Foreskin fibroblast (primary cell): ENCODE measurements at places on chromosomes 13 and 19.
A peak's percentile ranks its signal among the peaks of the same experiment; 100 is the strongest.

DNA sequence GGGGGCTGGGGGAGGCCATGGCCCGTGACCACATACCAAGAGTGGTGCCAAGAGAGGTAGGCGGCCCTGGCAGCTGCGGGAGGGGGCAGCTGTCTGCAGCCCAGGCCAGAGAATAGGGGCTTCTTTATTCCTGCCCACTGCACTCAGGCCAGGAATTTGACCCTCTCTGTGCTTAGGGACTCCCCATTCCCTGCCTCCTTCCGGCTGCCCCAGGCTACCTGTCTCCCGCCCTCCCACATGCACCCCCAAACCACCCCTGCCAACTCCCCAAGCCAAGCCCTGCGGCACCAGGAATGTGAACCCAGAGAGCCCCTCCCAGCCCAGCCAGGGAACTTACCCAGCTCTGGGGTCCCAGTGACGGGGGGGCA lies 687 bp downstream of the PLEKHA4 start:
- peak; percentile 17 for DNase-seq

- DNase-seq = peak; percentile 33
Measured at GRCh38 chr13:48950501-48950875, 25.2 kb upstream of the FNDC3A start.

DNA sequence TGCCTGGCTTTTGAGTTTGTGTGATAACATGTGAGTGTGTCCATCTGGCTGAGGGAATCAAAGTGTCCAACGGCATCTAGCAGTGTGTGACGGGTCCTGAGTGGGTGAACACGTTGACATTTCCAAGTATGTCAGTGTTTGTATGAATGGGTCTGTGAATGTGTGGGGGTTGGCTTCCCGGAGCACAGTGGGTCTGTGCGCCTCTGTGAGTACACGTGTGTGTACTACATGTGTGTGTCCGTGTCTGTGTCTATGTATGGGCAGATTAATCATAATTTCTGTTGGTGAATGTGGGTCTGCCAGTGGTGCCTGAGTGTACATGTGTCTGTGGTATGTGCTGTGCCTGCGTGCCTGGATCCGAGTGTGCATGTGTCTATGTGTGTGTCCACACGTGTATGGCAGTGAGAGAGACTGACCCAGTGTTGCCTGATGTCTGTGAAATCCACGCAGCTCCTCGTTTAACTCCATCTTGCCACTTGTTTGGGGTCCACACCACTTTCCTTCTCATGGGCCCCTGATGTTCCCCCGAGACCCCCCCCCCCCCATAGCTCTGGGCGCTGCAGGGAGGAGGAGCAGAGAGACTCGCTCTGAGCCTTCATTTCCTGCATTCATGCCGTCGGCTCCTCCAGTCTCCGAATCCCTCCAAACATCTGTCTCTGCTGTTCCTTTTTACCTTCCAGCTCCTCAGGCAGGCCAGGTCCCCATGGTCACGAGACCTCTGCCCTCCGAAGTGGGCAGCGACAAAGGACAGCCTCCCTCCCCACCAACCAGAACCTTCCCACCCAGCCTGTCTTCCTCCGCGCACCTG lies 5.3 kb downstream of the CCDC8 start:
- DNase-seq = no peak

GRCh38 chr13:36132376-36132775 lies 1.2 kb upstream of the DCLK1 start:
- no peak for DNase-seq

DNA sequence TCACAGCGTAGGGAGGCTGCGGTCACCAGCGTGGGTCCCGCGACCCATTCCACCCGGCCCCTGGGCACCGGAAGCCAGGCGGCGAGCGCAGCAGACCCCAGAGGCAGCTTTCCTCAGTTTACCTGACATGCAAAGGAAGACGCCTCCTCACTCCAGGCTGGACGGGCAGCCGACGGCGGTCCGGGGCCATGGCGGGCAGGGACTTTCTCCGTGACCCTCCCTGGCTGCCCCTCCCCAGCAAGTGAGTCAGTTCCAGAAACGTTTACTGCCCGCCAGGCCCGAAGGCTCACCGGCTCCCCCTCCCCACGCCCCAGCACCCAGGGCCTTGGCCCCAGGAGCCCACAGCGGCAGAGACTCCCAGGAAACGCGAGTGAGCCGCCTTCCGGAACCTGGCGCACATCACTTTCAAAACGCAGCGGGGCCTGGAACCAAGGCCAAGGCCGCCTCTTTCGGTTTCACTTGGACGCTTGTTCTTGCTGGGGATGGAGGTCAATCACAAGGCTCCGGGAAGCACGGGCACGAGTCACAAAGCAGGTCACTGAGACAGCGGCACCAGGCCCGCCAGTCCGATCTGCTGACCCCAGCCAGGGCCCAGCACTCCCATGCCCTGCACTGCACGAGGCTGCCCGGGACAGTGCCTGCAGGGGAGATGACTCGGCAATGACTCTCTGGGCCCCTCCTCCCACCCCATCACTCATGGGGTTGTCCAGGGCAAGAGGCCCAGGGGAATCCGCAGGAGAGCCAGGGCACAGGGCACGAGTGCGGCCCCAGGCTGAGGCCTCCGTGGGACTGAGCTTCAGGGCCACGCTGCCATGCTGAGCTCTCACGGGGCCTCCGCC lies 5.3 kb downstream of the SBNO2 start:
- peak; percentile 93 for DNase-seq

DNA sequence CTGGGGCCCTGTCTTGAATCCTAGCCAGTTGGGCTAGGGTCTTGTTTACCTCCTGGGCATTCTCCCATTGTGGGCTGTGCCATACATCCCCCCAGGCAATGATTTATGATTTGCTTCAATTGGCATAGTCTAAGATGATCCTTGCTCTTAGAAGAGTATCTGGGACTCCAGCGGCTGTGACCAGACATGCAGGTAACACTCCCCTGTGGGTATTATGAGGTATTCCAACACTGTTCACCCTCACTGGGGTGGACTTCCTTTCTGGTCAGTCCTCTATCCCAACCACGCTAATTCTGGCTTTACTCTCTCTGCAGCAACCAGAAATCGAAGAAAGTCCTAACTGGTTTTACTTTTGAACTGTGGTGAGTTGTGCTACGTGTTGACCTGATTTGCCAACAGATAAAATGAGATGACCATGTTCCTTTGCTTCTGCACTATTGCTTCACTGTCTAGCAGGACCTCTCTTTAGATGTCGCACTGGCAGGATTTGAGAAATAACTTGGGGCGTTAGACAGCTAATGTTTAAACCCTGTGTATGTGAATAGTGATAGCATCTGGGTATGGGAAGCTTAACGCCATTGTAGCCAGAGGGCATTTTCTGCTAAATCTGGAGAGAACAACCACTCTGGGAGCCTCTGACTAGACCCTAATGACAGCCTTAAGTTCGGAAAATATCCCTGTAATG lies 6.7 kb upstream of the LRCH1 start:
- no peak for DNase-seq

- DNase-seq = no peak
Measured at GRCh38 chr13:113065406-113066141, 40.0 kb upstream of the F7 start.

DNA sequence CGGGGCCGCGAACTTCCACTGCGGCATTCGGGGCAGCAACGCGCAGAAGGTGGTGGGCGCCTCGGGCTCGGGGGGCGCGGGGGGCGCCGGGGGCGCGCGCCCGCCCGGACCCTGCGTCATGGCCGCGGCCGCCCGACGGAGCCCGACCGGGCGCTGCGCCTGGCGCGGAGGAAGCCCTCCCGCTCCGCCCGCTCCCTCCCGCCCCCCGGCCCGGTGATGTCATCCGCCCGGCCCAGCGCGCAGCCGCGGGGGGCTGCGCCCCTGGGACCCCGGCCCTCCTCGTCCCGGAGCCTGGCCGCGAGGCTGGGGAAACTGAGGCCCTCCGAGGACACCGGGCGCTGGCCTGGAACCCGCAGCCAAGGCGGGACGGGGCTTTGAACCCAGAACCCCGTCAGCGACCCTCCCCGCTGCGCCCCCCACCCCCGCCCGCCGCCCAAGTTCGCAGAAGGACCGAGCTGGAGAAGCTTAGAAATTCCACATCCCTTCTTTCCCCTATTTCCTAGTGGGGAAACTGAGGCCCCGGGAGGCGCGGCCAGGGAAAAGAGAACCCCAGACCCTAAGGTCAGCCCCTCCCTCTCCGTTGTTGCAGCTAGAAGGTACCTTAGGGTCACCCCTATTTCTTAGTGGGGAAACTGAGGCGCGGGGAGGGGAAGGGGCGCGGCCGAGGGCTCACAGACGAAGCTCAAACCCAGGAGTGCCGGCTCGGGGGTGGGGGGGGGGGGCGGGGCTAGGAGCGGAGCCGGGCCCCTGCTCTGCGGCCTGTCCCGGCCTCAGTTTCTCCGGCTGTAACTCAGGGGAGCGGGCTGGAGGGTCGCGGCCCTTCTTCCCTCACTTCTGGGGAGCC lies at the start of gene SHC2:
SHC2 (minus strand) TSS at position 157 of the 844 bp plus-strand sequence; CDS start at position 120, 37 bp downstream.
- peak; percentile 16 for DNase-seq
